ENCODE measurements at places on chromosomes 2 and 18. TPM values are rescaled to one million over a fixed set of nuclear protein-coding genes. Genes with fewer than 3 reads are reported as not detected.

TBR1 gene
- 0.13 TPM for total RNA-seq

SERPINB3 gene
- total RNA-seq, result not detected

FEV gene
- 0.29 TPM for total RNA-seq

RNF144A gene
- total RNA-seq, result 52.8 TPM

SERPINB12 gene
- not detected for total RNA-seq

LYPD6B gene
- total RNA-seq, result 27.2 TPM

DNA sequence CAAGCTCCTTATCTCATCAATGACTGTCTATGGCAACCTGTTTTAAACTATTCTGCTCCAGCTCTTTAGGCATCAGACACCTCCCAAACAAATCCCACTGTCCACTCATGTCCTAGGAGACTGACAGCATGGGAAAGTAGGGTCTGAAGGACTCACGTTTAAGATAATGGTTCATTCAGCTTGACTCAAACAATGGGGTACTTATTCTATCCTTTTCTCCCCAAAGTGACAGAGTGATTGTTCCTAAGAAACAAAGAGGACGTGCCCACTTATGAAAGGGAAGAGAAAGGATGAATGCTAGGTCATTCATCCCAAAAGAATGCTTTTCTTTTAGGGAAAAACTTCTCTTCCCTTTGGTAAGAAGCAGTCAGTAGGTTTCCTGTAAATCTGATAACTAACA is 41.9 kb downstream of the ALK start:
- DNase-seq, result no peak

DNA sequence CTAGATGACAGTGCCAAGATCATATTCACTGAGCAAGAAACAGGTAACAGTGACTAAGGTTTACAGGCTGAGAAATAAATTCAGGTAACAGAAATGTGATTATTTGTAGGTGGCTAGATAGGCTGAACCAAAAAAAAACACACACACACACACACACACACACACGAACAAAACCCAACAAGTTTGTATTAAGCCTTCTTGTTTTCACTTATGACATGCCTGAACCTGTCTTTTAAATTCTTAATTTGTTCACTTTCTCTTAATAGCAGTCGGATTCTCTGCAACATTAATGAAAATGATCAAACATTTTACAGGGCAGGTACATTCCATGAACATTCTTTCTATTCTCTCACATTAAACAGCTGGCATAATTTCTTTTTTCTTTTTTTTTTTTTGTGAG is 18.8 kb upstream of the KIDINS220 start:
- DNase-seq, result no peak

GRCh38 chr2:11292464-11293255 is 51.8 kb downstream of the ROCK2 start:
- no peak for DNase-seq

GRCh38 chr2:157839162-157839801 is 36.8 kb downstream of the ACVR1 start:
- DNase-seq, result peak; percentile 52

DNA sequence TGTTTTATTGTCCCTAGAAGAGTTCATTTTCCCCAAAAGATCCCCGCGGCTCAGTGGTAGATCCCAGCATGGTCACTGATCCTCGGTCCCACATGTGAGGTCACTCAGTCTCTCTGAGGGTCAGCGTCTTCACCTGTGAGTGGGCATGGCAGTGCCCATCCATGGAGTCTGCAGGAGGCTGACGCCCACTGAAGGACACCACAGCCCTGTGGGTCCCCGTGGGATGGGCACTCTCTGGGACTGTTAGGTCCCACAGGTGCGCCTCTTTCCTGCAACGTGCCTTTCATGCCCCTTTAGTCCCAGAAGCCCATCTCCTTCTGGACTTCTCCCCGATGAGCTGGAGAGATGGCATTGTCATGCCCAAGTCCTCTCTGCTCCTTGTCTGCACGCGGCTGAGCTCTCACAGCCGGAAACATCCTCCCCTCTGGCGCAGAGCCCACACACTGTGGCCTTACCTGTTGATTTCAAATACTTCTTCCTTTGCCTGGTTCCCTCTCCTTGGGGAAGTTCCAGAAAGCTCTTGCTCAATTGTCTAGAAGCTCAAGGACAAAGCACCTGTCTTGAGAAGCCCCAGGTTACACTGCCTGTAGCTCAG is 75.9 kb downstream of the PTGR3 start:
- no peak for DNase-seq

DNA sequence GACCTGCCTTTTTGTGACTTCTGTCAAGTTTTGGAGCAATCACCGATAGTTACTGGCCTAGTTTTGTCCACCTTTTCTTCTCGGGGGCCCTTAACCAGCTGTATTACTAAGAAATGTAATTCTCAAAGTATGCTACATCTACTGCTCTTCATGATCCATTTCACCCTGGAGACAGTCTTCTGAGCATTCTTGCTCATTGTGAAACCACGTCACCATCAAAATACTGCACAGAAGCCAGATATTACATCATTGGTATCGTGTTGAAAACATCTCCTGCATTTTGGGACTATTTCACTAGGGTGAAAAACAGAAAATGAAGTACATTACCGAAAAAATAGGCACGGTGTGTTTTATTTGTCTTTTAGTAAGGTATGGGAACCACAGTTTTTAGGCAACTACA is 11.7 kb downstream of the LYPD6B start:
- DNase-seq, result no peak

DNA sequence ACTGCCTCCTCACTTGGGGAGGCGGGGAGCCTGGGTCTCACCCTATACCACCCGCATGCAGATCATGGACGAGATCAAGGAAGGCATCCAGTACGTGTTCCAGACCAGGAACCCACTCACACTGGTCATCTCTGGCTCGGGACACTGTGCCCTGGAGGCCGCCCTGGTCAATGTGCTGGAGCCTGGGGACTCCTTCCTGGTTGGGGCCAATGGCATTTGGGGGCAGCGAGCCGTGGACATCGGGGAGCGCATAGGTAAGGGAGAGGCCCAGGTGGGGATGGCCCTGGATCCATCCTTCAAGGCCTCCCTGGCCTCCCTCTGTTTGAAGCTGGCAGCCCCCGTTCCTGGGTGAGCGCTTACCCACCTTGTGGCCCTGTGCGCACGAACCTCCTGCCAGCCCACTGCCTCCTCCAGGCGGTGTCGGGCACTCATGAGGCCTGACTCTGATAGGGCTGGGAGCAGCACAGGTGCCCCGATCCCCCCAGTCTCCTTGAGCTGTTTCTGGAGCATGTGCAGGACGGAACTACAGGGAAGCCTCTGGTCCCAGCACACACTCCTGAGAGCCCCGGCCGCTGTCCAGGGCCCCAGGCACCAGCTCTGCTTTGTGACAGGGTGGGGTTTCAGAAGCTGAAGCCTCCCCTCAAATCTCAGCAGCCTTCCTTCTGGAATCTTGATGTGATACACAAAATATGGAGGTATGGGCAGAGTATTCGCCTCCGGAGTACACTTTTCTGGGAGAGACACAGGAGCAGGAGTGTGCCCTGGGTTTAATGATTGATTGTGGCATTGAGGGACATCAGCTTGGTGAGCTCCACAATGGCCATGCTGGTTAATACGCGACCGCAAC is 708 bp downstream of the AGXT start:
- no peak for DNase-seq

DNA sequence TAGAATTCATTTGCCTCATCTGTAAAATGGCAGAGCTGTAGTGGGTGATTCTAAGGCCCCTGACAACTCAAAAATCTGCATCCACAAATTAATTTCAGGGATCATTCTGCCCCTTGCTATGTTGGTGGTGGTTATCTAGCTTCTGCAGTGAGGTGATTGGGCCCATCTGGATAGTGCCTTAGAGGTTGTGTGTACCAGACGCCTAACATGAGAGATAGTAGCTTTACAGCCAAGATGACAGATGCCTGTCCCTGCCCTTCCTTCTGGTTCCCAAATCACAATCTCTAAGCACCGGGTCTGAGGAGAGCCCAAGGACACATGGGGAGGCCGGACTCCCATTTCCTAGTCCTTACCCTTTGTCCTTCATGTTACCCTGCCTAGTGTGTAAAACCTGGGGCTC is 51.1 kb upstream of the TNP1 start:
- DNase-seq, result no peak

DNA sequence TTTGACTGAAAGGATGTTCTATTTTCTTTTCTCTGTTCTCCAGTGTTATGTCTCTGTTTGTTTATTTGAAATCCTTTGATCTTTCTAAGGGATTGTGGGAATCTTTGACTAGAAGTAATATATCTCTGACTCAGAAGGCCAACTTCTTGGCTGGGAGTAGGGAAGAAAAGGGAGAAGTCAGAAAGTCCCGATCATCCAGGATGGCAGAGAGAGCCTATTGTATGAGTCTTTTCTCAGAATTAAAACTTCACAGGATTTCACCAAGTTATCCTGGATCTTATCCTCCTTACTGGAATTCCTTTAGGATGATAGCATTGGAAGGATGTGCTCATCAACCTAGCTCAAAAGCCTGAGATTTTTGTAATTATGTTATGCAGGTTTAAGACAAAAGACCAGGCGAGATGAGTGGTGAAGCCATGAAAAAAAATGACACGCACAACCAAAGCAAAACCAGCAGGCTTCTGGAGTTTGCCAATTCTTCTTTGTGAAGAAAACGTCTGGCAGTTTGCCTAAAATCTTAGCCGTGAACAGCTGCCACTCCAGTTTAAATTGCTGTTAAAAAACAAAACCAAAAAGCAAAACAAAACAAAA is 383.6 kb upstream of the SMIM21 start:
- DNase-seq, result no peak

DNA sequence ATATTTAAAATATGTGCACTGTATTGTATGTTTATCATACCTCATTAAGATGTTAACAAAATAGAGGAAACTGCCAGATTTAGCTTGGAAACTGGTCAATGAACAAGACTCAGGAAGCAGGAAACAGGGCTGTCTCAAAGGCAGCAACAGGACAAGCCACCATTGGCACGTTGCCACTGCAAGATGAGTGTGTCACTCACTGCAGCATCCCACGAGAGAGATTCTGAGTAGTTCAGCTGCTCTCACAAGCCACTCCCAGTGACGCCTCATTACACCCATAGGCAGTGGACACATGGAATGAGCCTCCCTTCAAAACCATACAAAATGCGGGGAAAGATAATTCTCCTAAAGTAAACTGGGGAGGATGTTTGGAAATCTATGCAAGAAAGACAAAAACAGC is 181.9 kb upstream of the DLGAP1 start:
- no peak for DNase-seq

- DNase-seq, result no peak
Observed at GRCh38 chr2:237435844-237436587, 22.1 kb upstream of the COL6A3 start.

GRCh38 chr2:181586569-181587081 is 70.3 kb downstream of the CERKL start:
- no peak for DNase-seq

DNA sequence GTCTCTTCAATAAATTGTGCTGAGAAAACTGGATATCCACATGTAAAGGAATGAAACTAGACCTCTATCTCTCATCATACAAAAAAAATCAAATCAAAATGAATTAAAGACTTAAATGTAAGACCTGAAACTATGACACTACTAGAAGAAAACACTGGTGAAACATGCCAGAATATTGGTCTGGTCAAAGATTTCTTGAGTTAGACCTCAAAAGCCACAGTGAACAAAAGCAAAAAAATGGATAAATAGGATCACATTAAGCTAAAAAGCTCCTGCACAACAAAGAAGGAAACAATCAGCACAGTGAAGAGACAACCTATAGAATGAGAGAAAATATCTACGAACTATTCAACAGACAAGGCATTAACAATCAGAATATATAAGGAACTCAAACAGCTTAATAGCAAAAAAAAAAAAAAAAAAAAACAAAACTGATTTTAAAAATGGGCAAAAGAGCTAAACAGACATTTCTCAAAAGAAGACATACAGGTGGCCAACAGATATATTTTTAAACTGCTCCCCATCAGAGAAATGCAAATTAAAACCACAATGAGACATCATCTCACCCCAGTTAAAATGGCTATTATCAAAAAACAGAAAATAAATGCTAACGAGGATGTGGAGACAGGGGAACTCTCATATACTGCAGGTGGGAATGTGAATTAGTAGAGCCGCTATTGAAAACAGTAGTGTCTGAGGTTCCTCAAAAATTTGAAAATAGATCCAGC is 66.3 kb downstream of the NCKAP1 start:
- no peak for DNase-seq

- peak; percentile 71 for DNase-seq
Observed at GRCh38 chr18:24176727-24177416, 38.0 kb downstream of the CABYR start.

DNA sequence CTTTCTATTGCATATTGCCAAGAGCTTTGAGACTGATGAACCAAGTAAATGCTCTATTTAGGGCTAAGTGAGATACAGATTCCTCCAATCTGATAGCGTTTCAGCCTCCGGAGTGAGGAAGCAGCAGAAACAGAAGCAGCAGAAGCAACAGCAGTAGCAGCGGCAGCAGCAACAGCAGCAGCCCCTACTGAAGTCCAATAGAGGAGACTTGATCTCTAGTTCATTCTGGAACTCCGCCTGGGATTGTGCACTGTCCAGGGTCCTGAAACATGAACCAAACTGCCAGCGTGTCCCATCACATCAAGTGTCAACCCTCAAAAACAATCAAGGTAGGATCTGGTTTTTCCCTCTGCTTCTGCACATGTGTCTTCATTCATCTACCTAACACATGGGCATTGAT is at the start of gene DPP10:
DPP10 (plus strand) TSS at position 132 of the 400 bp plus-strand sequence.
- peak; percentile 38 for DNase-seq

GRCh38 chr2:75928093-75928492 is 217.4 kb upstream of the GCFC2 start:
- no peak for DNase-seq

Measured in mesothelial cell of epicardium (in vitro differentiated cells).